ENCODE measurements at places on chromosomes 7 and 10.

GRCh38 chr7:134732728-134733127, 46.7 kb upstream of the CALD1 start:
- no peak for DNase-seq

GRCh38 chr7:143373255-143373794, 7.8 kb upstream of the ZYX start:
- DNase-seq: no peak

DNA sequence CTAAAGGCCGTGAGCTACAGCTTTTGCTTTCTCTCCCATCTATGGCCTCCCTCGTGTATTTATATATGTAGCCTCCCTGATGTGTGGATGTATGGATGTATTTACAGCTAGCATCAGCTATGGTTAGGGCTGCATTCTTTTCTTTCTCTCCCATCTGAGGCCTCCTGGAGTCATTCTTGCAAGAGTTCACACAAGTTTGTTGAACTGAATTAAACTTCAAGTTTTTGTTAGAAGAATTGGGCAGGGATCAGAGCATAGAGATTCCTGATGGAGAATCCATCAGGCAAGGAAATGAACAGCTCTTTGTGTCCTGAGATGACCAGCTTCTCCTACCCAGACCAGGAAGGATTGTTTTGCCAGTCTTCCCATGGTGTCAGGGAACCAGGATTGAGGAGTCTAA, 60.3 kb downstream of the AHCYL2 start:
- no peak for DNase-seq

DNA sequence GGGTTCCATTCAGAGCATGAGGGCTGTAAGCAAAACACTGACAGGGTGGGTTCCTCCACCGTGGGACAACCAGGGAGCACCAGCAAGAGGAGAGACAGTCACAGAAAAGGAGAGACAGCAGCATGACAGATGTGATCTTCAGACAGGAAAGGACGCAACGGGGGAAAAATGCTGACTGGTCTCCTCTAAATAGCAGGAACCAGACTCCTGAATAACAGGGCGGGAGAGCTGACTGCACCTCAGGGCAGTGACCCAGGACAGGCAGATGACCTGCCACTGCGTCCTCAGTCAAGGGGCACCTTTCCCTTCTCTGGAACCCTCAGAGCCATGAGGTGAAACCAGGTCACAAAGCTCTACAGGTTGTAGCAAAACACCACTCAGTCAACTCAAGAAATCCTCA, 37.0 kb downstream of the CDCA7L start:
- DNase-seq: no peak

- DNase-seq: no peak
Observed at GRCh38 chr10:42690449-42691360, 52.3 kb upstream of the ZNF33B start.

- DNase-seq: no peak
Observed at GRCh38 chr10:6231146-6231545, 28.4 kb downstream of the PFKFB3 start.

- DNase-seq: no peak
Observed at GRCh38 chr7:11957956-11958355, 126.0 kb upstream of the THSD7A start.

DNA sequence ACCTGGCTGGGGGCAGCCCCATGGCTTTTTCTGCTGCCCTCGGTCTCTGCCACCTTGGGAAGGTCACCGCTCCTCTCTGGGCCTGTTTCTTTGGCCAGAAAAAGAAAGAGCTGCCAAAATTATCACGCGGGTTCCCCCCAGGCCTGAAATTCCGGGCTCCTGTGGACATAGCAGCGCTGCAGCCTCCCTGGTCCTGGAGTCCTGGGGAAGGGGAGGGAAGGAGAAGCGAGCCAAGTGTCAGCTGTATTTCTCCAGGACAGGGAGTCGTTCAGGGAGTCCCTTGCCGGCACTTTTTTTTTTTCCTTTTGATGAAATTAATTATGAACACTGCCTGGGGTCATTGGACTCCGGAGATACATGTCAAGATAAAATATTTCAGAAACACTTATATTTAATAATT, 152.3 kb upstream of the GPR26 start:
- no peak for DNase-seq

DNA sequence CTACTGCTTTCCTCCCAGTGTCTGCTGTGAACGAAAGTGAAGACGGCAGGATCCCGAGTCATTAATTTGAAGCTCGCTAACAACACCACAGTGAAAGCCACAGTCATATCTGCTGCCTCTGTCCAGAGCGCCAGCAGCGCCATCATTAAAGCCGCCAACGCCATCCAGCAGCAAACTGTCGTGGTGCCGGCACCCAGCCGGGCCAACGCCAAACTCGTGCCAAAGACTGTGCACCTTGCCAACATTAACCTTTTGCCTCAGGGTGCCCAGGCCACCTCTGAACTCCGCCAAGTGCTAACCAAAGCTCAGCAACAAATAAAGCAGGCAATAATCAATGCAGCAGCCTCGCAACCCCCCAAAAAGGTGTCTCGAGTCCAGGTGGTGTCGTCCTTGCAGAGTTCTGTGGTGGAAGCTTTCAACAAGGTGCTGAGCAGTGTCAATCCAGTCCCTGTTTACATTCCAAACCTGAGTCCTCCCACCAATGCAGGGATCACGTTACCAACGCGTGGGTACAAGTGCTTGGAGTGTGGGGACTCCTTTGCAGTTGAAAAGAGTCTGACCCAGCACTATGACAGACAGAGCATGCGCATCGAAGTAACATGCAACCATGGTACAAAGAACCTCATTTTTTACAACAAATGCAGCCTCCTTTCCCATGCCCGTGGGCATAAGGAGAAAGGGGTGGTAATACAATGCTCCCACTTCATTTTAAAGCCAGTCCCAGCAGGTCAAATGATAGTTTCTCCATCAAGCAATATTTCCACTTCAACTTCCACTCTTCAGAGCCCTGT, 94.8 kb upstream of the KCNMA1 start:
- DNase-seq: no peak

DNA sequence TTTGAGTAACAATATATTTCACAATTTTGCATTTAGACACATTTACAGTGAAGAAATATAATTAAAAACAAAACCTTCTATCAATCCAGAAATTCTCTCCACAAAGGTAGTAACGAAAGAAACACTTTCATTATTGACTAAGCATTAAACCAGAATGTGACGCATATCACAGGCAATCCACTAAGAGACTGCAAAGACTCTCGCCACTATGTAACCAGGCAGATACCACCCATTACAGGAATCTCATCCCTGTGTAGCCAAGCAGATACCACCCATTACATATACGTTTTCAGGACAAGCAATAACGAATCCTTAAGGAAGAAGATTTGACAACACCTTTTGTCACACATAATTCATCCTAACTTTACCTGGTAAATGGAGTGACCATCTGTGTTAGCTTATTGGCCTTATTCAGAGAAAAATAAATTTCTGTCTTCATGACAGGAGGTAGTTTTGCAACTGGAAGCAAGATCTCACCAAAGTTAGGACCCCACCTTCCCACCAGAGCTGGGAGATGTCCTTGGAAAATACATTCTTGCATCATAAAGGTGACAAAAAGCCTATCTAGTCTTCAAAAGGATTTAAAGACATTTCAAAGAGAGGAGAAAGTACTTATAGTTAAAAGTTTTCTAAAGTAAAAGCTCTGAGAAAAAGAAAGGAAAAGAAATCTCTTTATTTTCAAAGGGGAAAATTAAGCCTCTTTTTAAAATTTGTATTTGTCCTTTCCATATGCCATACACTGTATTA, 30.8 kb downstream of the LRRC17 start:
- no peak for DNase-seq

DNA sequence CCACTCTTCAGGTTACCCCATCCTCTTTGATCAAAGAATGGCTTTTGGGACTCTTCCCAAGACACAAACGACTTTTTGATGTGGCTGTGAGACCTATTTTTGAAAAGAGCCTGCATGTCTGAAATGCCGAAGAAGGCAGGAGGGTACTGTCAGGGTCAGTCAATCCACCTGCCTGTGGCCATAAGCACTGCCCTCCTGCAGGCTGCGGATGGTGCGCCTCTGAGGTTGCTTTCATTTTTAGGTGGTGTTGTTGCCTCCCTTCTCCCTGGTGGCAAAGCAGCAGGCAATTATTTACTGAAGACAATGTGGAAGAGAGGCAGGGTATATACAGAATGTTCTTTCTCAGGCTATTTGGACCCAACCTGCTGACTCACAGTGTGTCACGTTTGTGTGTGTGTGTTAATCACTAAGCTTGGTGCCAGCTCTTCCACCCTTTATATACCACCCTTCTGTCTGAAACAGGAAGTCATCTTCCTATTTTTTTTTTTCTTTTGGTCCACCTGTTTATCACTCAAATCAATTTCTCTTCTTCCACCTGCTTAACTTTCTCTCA, 1421.2 kb upstream of the CELF2 start:
- DNase-seq: no peak

- DNase-seq: no peak
Observed at GRCh38 chr7:153470004-153470671, 582.1 kb upstream of the DPP6 start.

DNA sequence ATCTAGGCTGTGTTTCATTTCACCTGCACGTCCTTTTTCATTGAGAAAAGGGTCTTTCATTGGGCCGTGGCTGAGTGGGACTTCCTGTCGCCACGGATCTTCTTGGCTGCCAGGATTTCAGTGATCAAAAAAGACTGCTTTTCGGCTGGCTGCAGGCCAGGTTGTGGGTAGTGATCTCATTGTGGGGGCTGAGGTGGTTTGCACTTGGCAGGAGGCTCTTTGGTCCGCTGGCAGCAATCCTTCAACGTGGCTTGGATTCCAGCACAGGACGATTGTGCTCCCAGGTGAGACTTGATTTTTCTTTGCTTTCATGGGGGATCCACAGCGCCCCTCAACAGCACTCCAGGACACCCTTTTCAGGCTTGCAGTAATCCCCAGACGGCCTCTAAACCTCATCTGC, 29.0 kb upstream of the ZNF273 start:
- DNase-seq: no peak

DNA sequence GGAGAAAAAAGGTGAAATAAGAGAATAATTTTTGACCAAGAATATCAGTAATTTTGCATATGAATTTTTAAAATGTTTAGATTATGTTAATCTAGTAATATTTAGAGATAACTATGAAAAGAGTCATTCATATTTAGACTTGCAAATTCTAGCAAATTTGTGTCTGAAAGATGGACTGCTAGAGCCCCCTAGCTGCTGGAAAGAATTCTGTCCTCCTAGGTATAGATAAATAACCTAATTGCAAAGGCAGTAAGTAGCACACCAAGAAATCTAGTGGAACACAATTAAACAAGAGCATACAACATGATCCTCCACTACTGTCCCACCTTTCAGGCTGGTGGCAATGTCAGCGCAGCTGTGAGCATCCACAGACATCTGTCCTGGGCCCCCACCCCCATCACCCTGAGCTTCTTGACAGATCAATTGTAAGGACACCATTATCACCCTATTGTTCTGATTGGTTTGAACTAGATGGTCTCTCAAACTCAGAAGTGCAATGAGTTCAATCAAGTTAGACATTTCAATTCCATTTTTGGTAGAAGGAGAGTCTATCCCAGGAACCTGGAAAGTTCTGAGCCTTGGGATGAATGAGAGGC, 15.0 kb upstream of the GFRA1 start:
- DNase-seq: no peak

DNA sequence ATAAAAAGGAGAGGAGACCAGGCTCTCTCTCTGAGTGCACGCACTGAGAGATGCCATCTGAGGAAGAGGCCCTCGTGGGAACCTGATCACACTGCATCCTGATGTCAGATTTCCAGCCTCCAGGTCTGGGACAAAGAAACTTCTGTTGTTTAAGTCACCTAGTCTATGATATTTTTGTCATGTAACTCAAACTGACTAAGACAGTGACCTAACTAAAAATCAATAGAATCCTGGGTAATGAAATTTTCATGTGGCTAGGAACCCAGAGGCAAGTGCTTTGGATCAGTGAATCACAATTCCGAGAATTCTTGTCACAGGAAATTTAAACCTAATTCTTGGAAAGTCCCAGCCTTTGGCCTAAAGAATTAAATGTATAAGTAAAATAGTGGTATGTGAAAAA, 107.7 kb downstream of the SLC16A9 start:
- no peak for DNase-seq

DNA sequence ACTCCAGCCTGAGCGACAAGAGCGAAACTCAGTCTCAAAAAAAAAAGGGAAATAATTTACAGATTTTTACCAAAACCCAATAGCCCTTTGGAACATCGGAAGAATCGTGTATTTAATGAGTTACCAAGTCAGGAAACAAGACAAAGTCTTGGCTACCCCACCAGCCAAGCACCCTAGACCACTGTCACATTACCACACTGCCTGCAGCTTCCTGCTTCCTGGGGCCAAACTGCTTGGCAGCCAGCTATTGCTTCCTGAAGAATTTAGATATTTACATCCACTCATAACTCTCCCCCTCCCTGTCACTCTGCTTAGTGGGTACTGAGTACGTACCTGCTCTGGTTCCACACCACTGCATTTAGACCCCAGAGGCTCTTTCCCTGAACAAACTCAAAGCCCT, 14.1 kb upstream of the TNPO3 start:
- no peak for DNase-seq

DNA sequence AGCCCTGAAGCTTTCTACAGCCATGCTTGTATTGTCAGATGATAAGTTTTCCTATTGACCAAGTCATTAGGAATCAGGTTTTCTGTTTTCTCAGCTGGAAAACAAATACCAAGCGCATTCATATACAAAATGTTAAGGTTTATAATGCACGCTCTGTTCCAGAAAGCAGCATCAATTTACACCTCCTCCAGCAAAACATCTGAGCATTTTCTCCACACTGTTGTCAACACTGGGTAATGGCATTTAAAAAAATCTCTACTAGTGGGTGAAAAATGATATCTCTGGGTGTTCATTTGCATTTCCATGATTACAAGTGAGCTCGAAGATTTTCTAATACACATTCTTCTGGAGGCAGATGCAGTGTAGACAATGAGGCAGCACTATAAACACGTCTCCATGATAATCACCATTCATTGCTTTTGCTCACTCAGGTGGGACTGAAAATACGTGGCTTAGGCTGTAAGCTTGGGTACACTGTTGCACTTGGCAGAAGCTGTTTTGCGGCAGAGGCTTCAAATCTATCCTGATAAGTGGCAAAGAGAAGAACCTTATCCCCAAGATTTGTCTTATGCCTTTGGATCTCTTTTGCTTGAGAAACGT, 114.8 kb upstream of the PLPP4 start:
- no peak for DNase-seq

DNA sequence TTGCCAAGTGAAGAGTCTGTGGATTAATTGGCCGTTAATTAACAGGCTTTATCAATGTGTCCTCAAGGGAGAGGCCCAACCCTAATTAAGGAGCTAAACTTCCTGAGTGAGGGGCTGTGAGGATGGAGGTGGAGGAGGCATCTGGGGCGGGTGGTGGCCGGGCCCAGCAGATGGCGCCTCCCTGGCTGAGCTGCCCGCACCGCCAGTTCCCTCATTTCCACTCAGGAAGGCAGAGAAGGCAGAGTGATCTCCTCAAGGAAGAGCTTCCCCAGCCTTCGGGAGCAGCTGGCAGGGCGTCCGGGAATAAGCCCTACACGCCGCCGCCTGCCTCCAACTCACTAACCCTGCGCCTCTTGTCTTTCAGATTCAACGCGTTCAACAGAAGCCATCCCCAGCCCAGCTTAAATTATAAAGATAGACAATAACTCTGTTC, 112.2 kb downstream of the CYTH3 start:
- no peak for DNase-seq
